Activated CD8-positive, alpha-beta memory T cell treated with anti-CD3 and anti-CD28 coated beads, Interleukin-2, amount 50 U/mL, for 4 hours (primary cell): ENCODE measurements at places on chromosomes 1 and 21.

DNA sequence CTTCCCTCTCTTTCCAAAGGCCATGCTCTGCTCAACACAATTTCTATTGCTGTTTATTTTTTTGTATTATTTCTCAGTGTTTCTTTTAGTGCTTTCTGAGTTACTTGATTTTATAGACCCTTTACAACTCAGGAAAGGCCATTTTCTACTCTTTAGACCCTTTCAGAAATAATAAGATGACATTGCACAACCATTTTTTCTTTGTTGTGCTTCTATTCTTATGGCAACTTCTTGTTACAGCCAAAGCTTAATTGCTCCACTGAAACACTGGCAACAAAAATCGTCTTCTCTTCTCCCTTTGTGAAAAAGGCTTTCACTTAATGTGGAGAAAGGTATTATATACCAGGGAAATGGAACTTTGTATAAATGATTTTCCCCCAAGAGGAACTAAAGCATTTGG, 39.0 kb upstream of the SAMSN1 start:
- DNase-seq: no peak

DNA sequence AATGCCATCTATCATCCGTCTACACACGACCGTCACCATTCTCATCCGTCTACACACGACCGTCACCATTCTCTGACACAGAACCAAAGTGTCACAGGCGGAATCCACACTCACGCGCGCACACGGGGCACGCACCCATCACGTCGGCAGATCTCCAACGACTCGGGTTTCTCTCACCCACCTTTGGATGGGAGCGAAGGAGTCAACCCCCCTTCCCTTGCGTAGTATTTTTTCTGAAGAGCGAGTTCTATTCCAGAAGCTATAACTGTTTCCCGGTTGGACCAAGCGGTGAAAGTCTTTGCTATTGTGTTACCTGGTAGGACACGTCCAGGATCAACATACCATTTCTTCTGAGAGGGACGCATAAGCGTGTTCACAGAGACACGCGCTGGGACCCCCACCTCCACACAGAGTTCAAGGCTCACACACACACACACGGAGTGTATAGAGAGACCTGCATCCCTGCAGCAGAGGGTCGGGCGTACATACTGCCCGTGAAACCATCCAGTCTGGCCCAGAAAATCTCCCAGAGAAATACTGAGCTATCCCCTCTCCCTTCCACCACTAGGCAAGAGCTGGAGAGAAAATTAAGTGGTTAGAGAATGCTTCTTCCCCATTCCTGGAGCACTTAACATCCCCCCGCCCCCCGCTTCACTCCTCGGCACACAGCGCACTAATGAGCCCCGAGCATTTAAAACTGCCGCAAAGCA, 741 bp downstream of the DUSP10 start:
- DNase-seq: peak; percentile 26

GRCh38 chr1:232978815-232979214, 28.4 kb downstream of the NTPCR start:
- no peak for DNase-seq

GRCh38 chr1:155081472-155082300, 3.0 kb downstream of the EFNA3 start:
- DNase-seq: peak; percentile 35

DNA sequence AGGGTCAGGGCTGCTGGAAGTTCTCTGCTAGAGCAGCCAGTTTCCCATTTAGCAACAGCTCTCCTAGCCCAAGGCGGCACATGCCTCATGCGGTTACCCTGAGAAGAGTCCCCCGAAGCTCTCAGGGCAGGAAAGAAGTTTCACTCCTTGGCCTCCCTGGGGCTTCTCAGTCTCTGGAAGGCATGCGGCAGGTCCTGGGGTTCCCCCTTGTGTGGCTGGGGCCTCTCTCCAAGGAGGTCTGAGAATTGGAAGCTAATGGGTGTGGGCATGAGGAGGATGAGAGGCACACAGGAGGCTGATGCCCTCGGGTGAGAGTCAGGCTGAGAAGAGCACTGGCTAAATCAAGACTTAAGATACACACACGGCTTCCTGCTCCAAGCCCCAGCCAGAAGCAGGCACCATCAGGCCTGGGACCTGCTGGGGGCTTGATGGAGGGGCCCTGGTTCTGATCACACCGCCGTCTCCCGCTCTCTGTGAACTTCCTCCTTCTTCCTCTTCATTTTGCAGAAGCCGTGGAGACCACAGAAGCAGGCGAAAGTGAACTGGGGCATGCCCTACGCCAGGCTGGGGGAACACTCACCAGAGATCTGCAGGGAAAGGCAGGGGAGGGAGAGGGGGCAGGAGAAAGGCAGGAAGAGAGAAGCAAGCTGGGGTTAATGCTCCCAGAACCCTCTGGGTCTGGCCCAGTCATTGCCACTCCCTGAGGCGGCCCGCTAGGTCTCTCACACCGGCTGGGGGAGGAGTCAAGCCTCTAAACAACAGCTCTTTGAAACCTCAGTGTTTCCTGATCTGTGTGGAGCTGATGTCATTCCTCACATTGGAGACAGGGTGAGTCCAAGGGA, 15.1 kb downstream of the BLACAT1 start:
- DNase-seq: peak; percentile 68

- DNase-seq: peak; percentile 84
Observed at GRCh38 chr1:77779529-77780281, at the start of gene MIGA1. Gene MIGA1 (plus strand): TSS chr1:77779649. CDS start chr1:77783253, 3,604 bp downstream.

- peak; percentile 52 for DNase-seq
Observed at GRCh38 chr21:46057111-46057709, 40.7 kb upstream of the COL6A2 start.

DNA sequence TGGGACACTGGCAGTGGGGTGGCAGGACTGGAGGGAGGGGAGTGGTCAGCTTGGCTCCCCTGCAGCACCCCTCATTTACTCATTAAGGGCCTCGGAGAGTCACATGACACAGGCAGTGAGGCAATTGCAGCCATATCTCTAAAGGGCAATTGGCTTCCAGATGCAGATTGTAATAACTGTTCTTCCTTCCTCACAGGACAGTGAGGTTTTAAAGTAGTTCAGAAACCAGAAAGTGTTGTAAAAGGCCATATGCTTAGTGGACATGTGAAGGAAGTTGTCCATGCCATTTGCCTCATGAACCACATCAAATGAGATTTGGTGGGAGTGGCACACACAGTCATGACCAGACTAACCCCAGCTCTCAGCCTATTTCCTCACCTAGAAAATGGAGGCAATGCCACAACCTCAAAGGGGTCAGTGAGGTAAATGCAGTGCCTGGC, 11.1 kb downstream of the MTX1 start:
- no peak for DNase-seq

DNA sequence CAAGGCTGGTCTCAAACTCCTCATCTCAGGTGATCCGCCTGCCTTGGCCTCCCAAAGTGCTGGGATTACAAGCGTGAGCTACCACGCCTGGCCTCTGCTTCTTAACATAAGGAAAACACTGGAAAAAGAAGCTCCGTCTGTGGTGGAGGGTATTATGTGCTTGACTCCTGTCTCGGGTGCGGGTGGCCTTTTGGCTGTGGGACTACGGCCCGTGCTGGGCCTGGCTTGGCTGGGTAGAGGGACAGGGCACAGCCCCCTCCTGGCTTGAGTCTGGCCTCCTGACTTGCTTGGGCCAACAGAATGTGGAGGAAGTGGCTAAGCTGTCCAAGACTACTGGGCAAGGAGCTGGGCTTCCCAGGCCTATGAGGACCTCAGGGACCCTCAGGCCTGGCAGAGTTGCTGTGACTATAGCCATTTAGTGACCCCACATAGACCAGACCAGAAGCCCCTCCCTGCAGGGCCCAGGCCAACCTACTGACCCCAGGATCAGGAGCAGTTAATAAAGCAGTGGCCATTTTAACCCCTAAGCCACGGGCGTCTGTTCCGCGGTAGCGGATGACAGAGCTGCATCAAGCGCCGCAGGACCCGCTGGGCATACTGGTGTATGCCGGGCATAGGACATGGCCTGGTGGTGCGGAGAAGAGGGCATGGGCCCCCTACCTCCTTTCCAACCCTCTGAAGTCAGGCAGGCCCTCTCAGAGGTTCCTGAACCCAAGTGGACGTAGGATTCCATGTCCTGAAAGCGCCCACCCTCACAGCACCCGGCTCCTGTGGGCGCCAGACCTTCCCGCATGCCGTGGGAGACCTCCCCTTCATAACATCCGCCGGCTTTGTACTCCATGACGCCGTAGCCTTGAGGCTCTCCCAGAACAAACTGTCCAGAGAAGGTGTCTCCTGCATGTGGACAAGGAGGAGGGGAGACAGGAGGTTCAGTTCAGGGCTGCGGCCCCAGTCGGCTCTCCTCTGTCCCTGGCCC, 4.4 kb downstream of the MORN1 start:
- DNase-seq: peak; percentile 8

DNA sequence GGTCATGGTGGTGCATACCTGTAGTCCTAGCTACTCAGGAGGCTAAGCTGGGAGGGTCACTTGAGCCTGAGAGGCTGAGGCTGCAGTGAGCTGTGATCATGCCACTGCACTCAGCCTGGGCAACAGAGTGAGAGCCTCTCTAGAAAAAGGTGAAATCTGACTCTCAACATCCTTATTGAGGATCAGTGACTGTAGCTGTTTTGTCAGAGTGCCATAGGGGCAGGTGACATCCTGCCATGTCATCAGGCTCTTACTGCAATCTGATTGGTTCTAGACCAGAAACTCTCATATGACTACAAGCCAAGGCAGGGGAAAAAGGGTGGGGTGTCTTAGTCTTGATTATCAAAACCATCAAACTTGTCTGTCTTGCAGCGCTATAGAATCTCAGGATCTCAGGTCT, 62.8 kb upstream of the NGF start:
- DNase-seq: no peak

- DNase-seq: no peak
Observed at GRCh38 chr1:58805716-58806571, 22.1 kb upstream of the JUN start.
